K562 (cell line): ENCODE measurements at places on chromosomes 1 and 21. TPM values are rescaled to one million over a fixed set of nuclear protein-coding genes. Genes with fewer than 3 reads are reported as not detected.

Gene ILDR2
- 0.16 and 0.20 TPM in 2 replicates for total RNA-seq

Gene COL18A1
- 16.1 and 16.4 TPM in 2 replicates for total RNA-seq

Gene GOLT1A
- total RNA-seq, result not detected in 2 replicates

Gene PAFAH2
- 4.7 and 5.9 TPM in 2 replicates for total RNA-seq

Gene HSD3B2
- total RNA-seq, result 0.96 and 1.1 TPM in 2 replicates

Gene TEDDM1
- total RNA-seq, result not detected in 2 replicates

Gene LCE2C
- total RNA-seq, result not detected in 2 replicates

Gene TAF5L
- total RNA-seq, result 26.2 and 28.0 TPM in 2 replicates

Gene ETS2
- total RNA-seq, result 24.4 and 26.2 TPM in 2 replicates

Gene GBP2
- total RNA-seq, result 0.71 and 1.1 TPM in 2 replicates

Gene ZNF695
- total RNA-seq, result 10.9 and 13.7 TPM in 2 replicates

Gene SYT11
- total RNA-seq, result 0.18 and 0.20 TPM in 2 replicates

Gene PM20D1
- total RNA-seq, result not detected in 2 replicates

Gene OVAAL
- total RNA-seq, result not detected in 2 replicates

GRCh38 chr1:95098196-95098595, 19.0 kb upstream of the TLCD4 start:
- no peak for DNase-seq

DNA sequence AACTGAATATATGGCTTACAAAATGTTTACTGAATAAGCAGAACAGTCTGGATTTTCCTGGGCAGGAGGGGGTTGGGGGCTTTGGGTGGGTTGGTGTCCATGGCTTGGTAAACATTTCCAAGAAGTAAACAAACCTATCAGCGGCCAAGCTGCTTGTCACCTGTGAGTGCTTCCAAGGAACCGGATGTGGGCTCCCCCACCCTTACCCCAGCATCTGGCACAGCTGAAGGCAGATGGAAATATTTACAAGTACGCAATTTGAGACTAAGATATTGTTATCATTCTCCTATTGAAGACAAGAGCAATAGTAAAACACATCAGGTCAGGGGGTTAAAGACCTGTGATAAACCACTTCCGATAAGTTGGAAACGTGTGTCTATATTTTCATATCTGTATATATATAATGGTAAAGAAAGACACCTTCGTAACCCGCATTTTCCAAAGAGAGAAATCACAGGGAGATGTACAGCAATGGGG, at the start of gene CLCA1:
CLCA1 (plus strand) TSS at position 427 of the 477 bp plus-strand sequence; CDS start at position 472, 45 bp downstream.
- peak; percentile 30 for DNase-seq

DNA sequence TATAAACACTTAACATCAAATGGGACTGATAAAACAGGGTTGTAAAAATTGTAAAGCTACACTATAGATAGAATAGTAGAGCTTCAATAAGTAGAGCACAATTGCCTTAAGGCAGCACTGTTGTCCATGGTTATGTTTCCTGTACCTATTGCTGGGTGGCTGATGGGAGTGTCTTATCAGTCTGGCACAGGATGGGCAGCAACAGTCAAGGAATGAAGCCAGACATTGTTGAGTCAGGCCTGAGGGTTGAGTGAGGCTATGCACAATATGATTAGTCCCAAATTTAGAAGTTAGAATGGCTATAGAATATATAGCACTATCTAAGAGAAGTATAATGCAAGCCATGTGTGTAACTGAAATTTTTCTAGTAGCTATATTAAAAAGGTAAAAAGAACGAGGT, 25.0 kb upstream of the CD1D start:
- DNase-seq, result no peak

DNA sequence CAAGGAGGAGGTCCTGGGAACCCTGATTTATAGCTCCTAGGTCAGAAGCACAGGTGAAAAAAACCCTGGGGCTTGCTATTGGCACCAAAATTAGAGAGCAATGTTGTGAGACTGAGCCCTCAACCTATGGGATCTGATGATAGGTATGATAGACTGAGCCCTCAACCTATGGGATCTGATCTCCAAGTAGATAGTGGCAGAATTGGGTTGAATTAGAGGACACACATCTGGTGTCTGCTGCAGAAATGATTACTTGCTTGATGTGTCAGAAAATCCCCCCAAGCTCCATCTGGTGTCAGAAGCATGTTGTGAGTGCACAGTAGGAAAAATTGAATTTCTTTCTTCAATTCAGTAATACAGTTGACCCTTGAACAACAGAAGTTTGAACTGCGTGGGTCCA, 62.4 kb downstream of the MAP3K21 start:
- DNase-seq, result no peak

DNA sequence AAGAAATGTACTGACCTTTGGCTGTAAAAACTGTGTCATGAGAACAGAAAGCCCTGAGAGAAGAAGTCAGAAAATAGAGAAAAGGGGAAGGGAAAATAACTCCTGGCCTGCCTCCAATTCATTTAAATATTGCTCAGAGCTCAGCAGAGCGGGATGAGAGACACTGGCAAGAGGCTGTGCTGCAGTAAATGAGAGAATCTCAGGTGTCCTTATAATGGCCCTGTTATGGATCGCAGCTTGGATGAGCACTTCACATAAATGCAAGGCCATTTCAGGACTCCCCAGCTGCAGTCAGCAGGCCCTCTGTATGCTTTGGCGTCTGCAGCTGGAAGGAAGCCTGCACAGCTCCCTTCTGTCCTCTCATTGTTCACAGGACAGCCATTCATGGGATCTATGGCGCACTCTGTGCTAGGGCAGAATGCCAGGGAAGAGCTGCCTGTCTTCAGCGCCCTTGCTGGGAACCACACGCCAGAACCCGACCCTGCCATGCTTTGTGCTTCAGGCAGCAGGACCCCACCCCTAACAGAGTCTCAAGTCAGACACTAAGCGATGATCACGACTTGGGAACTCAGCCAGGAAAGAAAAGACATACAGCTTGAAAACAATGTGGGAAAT, 20.7 kb upstream of the ABCB10 start:
- no peak for DNase-seq

DNA sequence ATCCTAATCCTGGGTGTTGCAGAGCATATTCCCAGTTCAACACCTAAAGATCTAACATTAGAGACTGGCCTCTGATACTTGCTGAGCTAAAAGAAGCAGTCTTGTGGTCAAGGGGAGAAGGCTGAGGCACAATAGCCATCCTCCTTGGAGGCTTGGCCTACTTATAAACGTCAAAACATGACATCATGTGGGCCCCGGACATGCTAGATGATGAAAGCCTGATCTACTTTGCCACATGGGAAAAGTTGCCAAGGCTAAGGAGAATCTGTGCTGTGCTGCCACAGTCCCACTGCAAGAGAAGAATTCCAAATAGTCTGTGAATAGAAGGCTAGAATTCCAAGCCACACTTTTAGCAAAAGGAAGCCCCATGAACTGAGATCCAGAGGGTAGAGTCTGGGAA, 43.9 kb upstream of the SAMD13 start:
- no peak for DNase-seq

GRCh38 chr1:24648919-24649318, 5.8 kb downstream of the SRRM1 start:
- no peak for DNase-seq

DNA sequence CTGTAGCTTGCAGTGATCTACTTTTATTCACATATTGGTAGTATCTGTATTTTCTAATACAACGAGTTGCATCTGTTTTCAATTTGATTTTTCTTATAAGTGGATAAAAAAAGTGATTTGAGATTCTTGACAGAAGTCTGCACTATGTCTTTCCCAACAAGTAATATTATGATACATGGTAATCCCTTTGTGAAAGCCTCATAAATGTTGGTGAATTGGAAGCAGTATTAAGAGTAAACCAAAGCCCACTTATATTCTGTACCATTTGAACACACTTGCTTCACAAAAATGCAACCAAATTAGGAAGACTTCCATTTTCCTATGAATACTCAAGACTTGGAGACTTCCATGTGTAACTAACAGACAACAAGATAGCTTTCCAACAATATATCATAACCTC, 172.0 kb downstream of the HMCN1 start:
- no peak for DNase-seq

- DNase-seq, result no peak
These were observed 2.1 kb downstream of the LHX8 start for GRCh38 chr1:75136195-75136815.

- no peak for DNase-seq
These were observed 5.1 kb upstream of the GBP5 start for GRCh38 chr1:89277725-89278124.

DNA sequence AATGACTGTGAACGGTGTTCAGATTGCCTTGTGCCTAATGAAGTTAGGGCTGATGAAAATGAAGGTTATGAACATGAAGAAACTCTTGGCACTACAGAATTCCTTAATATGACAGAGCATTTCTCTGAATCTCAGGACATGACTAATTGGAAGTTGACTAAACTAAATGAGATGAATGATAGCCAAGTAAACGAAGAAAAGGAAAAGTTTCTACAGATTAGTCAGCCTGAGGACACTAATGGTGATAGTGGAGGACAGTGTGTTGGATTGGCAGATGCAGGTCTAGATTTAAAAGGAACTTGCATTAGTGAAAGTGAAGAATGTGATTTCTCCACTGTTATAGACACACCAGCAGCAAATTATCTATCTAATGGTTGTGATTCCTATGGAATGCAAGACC, 96.6 kb downstream of the ZFYVE9 start:
- no peak for DNase-seq

- DNase-seq, result no peak
These were observed 11.9 kb downstream of the PODN start for GRCh38 chr1:53073868-53074311.

GRCh38 chr1:35561972-35562680, 4.5 kb downstream of the NCDN start:
- DNase-seq, result no peak

DNA sequence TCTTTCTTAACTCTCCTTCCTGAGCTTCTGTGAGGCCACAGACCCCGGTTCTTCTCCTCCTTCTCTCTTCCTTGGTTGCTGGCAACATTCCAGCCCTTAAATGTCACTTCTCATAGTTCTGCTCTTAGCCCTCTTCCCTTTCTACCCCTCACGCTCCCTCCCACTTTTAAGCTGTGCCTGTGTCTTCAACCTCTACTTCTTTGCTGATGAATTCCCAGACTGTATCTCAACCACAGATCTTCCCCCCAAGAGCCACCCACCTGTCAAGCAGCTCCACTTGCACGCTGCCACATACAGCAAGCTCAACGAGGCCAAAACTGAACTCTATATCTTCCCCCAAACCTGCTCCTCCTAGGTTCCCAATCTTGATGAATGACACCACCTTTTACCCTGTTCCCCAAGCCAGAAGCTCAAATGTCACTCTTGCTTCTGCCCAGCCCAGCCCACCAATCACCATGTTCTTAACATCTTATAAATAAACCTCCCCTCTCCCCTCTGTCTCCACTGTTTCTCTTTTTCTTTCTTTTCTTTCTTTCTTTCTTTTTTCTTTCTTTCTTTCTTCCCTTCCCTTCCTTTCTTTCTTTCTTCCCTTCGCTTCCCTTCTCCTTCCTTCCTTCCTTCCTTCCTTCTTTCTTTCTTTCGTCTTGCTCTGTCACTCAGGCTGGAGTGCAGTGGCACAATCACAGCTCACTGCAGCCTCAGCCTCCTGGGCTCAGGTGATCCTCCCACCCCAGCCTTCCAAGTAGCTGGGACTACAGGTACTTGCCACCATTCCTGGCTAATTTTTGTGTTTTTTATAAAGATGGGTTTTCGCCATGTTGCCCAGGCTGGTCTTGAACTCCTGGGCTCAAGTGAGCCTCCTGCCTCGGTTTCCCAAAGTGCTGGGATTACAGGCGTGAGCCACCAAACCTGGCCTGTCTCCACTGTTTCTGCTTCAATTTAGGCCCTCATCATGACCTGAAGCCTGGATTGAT, 19.8 kb upstream of the PTP4A2 start:
- peak; percentile 79 for DNase-seq

DNA sequence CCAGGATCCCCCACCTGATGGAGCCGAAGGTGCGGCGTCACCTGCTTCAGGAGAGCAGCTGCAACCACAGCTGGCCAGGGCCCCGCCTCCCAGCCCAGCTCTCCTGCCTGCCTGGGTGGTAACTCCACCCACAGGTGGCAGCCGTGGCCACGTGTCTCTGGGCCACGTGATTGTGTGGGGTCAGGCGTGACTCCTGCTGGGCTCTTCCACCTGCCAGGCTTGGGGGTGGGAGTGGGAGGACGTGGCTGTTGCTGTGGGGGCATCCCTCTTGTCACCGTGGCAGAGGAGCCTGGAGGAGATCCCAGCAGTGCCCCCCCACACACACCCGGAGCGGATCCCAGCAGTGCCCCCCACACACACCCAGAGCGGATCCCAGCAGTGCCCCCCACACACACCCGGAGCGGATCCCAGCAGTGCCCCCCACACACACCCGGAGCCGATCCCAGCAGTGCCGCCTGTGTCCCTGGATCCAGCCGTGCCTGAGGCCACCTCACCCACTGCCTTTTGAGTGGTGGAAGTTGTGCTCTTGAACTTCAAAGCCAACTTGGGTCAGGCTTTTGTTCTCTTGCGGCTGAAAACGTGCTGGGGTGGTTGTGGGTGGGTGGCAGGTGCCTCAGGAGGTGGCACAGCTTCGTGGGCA, 32.2 kb downstream of the POFUT2 start:
- peak; percentile 85 for DNase-seq

GRCh38 chr1:103527331-103527730, 1.8 kb downstream of the RNPC3 start:
- no peak for DNase-seq

DNA sequence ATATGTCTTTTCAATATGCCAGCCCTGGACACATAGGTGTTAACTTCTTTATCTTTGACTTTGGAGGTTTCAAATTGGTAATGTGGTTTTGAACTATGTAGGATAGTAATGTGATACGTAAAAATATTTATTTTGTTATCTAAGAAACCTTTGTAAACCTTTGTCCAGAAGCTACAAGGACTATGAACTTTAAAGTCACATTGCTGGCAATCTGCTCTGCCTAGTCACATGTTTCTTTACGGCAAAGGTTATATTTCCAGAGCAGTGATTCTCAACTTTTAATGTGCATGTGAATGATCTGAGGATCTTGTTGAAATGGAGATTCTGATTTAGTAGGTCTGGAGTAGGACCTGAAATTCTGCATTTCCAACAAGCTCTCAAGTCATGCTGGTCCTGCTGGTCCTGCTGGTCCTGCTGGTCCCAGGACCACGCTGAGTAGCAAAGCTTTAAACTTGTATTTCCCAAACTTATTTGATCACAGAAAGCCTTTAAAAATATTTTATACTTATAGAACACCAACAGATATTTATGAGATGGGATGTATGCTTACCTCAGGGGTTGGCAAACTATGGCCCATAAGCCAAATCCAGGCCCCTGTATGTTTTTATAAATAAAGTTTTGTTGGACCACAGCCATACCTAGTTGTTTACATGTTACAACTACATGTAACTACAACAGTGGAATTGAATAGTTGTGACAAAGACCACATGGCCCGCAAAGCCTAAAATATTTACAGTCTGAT, 57.9 kb upstream of the QSOX1 start:
- no peak for DNase-seq

- DNase-seq, result no peak
These were observed 634.8 kb downstream of the MATN1 start for GRCh38 chr1:30088594-30088993.

DNA sequence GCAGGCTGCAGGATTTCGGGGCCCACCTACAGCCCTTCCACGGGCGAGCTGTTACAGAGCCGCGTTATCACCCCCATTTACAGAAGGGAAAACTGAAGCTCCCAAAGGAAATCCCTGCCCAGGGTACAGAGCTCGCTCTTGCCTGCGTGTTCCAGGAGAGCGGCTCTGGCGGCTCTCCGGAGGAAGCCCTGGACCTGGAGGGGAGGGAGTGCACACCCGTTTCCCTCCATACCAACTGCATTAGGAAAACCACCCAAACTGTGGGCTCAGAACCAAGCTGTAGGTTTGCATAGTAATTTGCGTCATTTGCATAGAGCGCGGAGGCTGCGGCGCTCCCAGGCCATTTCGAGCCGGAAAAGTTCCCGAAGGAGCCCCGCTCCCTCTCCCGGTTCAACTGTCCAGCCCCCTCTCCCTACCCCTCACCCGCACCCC, 24.7 kb upstream of the ADGRB2 start:
- peak; percentile 28 for DNase-seq

GRCh38 chr1:170326186-170326585, 180.4 kb downstream of the NTMT2 start:
- no peak for DNase-seq
